ENCODE measurements at places on chromosomes 7 and 10. TPM values are rescaled to one million over a fixed set of nuclear protein-coding genes. Genes with fewer than 3 reads are reported as not detected.

ENKUR gene
- total RNA-seq, result 0.25 TPM

SPDYE18 gene
- total RNA-seq, result not detected

NUDT13 gene
- 1.4 TPM for total RNA-seq

EDRF1 gene
- 24.0 TPM for total RNA-seq

BNIP3 gene
- 53.5 TPM for total RNA-seq

CTAGE4 gene
- total RNA-seq, result 11.1 TPM

GDF10 gene
- not detected for total RNA-seq

PAX4 gene
- not detected for total RNA-seq

OR2A1 gene
- total RNA-seq, result 0.25 TPM

SEMA3D gene
- 0.95 TPM for total RNA-seq

TBX20 gene
- total RNA-seq, result 0.23 TPM

RARRES2 gene
- 622 TPM for total RNA-seq

GRCh38 chr10:56116684-56117083, 244.4 kb downstream of the ZWINT start:
- H3K27ac ChIP-seq, result no peak overlapping the region
- no peak for DNase-seq
- H3K36me3 ChIP-seq, result no peaks in the 10 kb centered on the region
- H3K4me3 ChIP-seq, result no peak overlapping the region

- peaks cover 5% of the 10 kb centered on the region for H3K4me1 ChIP-seq
- DNase-seq, result no peak
- H3K27me3 ChIP-seq, result no peaks in the 10 kb centered on the region
- no peak overlapping the region for H3K4me3 ChIP-seq
- H3K27ac ChIP-seq, result no peak overlapping the region
- H3K36me3 ChIP-seq, result no peaks in the 10 kb centered on the region
Measured at GRCh38 chr10:121664671-121665070, 66.4 kb upstream of the FGFR2 start.

DNA sequence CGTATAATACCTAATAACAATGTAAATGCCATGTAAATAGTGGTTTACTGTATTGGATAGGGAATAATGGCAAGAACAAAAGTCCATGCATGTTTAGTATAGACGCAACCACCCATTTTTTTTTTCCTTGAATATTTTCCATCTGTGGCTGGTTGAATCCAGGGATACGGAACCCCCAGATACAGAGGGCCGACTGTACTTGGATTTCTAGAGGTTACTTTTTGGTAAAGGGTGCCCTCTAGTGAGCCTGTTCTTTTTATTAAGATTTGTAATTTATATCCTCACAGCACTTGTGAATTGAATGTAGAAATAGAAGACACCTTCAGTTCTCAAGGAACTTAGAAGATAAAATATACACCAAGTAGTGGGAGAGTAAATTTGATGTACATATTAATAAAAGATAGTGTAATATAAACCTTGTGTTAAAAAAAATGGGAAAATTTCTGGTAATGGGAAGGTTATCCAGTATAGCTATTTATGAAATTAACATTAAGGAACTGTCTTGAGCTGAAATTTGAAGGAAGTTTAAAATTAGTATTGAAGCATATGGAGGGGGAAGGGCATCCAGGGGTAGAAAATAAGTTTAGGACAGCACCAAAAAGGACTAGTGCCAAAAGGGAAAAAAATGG, 32.0 kb downstream of the EXOC6 start:
- no peaks in the 10 kb centered on the region for H3K27me3 ChIP-seq
- no peak overlapping the region for H3K27ac ChIP-seq
- no peak for DNase-seq
- H3K4me3 ChIP-seq, result no peak overlapping the region
- no peaks in the 10 kb centered on the region for H3K4me1 ChIP-seq
- no peaks in the 10 kb centered on the region for H3K36me3 ChIP-seq

- H3K4me3 ChIP-seq, result no peak overlapping the region
- peaks cover 2% of the 10 kb centered on the region for H3K4me1 ChIP-seq
- H3K27me3 ChIP-seq, result no peaks in the 10 kb centered on the region
Measured at GRCh38 chr10:128851726-128852125, 615.3 kb upstream of the MGMT start.

GRCh38 chr7:47354831-47355541, 226.9 kb downstream of the TNS3 start:
- no peak overlapping the region for H3K4me3 ChIP-seq
- no peaks in the 10 kb centered on the region for H3K36me3 ChIP-seq
- H3K27me3 ChIP-seq, result no peaks in the 10 kb centered on the region
- no peak overlapping the region for H3K27ac ChIP-seq
- peaks cover 9% of the 10 kb centered on the region for H3K4me1 ChIP-seq
- DNase-seq, result no peak

- no peak overlapping the region for H3K27ac ChIP-seq
- no peak for DNase-seq
- H3K4me1 ChIP-seq, result no peaks in the 10 kb centered on the region
Measured at GRCh38 chr10:50393784-50394467, 142.6 kb upstream of the ASAH2 start.

DNA sequence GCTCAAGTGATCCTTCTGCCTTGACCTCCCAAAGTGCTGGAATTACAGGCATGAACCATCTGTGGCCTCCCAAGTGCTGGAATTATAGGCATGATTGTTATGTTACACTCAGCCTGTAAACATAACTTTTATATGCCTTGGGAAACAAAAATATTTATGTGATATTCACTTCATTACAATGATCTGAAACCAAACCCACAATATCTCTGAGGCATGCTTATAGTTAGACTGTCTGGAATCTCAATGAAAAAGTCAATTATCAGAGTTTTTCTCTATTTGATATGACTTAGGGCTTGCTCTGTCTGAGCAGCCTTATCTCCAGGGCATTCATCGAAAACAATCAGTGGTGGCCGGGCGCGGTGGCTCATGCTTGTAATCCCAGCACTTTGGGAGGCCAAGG, 195.3 kb upstream of the MYO3A start:
- no peaks in the 10 kb centered on the region for H3K4me1 ChIP-seq
- no peak overlapping the region for H3K27ac ChIP-seq
- no peak for DNase-seq
- H3K27me3 ChIP-seq, result no peaks in the 10 kb centered on the region

DNA sequence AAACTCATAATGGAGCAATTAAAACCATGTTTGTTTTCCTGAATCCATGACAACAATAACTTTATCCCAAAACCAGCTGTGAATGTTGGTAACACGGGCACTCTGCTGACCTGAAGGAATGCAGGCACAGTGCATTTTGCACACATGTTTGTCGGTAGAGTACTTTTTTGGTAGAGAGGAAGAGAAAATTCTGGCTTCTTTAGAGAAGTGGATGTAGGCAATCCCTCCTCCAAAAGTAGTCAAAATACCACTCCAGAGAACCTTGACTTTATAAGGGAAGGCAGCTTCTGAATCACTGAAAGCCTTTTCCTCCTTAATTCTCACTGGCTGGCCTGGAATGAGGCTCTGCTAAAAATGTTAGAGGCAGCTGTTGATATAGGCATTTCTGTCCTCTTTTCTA, 15.8 kb upstream of the ACTA2 start:
- no peak for DNase-seq
- H3K36me3 ChIP-seq, result no peaks in the 10 kb centered on the region
- H3K27me3 ChIP-seq, result no peaks in the 10 kb centered on the region

- no peaks in the 10 kb centered on the region for H3K36me3 ChIP-seq
- H3K4me1 ChIP-seq, result peaks cover 8% of the 10 kb centered on the region
- peak overlapping the region; percentile 98 for H3K27ac ChIP-seq
- peak; percentile 71 for DNase-seq
- peak overlapping the region; percentile 77 for H3K4me3 ChIP-seq
Measured at GRCh38 chr10:124917428-124918190, 24.3 kb upstream of the ZRANB1 start.

DNA sequence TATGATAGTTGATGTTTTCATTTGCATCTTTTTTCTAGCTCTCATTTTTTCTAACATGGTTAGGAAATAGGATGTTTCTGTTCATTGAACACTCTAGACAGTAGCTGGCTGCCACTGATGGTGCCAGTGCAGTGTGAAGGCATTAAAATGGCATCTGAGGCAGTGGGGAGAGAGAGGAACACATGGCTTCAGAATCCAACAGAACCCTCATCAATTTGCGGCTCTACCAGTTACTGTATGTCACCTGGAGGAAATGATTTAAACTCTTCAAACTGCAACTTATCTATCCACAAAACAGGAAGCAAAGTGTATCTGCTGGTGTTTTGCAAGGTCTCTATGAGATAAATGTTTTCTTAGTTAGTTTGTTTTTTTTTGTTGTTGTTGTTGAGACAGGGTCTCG, 305.2 kb upstream of the PRKCQ start:
- DNase-seq, result no peak
- H3K4me1 ChIP-seq, result no peaks in the 10 kb centered on the region
- H3K27ac ChIP-seq, result no peak overlapping the region
- no peaks in the 10 kb centered on the region for H3K36me3 ChIP-seq
- no peaks in the 10 kb centered on the region for H3K27me3 ChIP-seq

GRCh38 chr7:30789334-30789711, 18.1 kb downstream of the MINDY4 start:
- DNase-seq, result no peak
- H3K27me3 ChIP-seq, result no peaks in the 10 kb centered on the region
- no peak overlapping the region for H3K4me3 ChIP-seq

DNA sequence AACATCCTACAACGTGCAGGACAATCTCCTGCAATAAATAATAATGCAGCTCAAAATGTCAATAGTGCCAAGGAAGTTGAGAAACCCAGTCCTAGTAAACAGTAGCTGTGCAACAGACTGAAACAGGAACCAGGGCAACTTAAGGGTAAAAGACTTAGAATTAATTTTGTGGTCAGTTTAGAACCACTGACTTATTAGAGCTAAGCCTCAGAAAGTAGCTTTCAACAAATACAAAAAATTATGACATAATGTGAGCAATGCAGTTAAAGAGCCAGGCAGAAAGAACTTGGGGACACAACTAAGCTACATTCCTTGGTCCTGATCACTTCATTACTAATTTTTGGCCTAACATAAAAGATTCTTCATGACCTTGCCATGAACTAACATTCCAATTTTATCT, 195.4 kb downstream of the MACC1 start:
- no peaks in the 10 kb centered on the region for H3K27me3 ChIP-seq
- no peak overlapping the region for H3K27ac ChIP-seq
- no peak for DNase-seq
- H3K36me3 ChIP-seq, result no peaks in the 10 kb centered on the region

DNA sequence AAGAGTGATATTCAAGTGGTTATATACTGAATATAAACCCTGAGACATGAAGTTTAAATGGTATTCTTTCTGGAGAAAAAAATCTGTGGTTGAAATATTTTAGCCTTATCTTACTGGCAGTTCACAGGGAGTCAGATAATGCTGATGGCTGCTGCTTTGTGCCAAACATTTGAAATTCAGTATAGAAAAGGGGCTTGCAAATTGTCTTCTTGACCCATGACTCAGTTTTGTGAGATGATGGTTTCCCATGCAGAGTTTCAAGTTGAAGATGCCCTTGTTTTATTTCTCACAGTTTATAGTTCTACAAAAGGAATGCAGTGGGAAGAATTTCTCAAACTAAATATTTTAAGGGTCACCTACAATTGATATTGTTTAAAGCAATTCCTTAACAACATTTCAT, 251.1 kb upstream of the MEOX2 start:
- no peak overlapping the region for H3K27ac ChIP-seq
- no peaks in the 10 kb centered on the region for H3K36me3 ChIP-seq
- no peaks in the 10 kb centered on the region for H3K27me3 ChIP-seq
- H3K4me1 ChIP-seq, result no peaks in the 10 kb centered on the region

Measured in ovary (tissue), 10 donors.